ENCODE measurements at places on chromosomes 12 and 14.

GRCh38 chr12:41254004-41254914 lies 66.1 kb downstream of the PDZRN4 start:
- no peak for DNase-seq

GRCh38 chr12:15208871-15209656 lies 12.2 kb downstream of the RERG start:
- no peak for DNase-seq

DNA sequence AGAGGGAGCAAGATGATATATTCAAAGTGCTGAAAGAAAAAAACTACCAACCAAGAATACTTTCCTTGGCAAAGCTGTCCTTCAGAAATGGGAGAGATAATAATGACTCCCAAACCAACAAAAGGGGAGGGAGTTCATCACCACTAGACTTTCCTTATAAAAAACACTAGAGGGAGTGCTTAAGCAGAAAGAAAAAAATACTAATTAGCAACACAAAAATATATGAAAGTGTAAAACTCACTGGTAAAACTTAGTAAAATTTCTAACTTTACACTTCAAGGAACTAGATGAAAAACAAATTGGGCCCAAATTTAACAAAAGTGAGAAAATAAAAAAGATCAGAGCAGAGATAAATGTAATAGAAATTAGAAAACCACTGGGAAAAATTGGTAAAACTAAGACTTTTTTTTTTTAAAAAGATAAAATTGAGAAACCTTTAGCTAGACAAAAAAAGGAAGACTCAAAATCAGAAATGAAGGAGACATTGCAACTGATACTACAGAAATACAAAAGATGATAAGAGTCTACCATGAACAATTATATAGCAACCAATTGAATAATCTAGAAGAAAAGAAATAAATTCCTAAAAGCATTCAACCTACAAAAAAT lies 60.4 kb upstream of the FAR2 start:
- DNase-seq = no peak

GRCh38 chr14:99870617-99871016 lies 77.4 kb downstream of the EML1 start:
- DNase-seq = no peak

DNA sequence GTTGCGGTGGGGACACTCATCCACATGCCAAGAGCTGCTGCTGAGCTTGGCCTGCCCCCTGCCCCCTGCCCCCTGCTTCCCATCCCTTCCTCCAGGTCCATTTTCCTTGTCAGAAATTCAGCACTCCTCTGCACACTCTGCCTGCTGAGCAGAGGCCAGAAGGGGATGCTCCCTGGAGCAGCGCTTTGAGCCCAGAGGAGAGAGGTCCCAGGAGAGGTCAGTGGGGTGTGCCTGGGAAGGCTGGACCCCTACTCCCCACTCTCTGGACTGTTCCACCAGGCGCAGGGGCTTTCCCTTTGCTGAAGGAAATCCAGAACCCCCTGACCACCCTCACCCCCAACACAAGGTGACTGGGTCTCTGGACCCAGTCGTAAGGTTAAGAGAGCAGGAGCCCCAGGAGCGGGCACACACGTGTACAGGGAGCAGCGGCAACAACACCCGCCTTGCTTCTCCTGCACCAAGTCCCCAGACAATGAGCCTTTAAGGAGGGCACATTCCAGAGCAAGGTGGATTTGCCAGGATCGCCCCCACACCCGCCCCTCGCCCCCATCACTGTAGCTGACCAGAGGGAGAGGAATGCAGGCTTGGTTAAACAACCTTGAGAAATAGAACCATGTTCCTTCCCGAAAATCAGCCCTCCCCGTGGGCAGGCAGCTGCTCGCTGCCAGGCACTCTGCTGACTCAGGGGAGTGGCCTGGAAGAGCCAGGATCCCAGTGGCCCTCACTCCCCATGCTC lies 30.7 kb downstream of the ISCA2 start:
- DNase-seq = no peak

GRCh38 chr12:52305921-52306705 lies 14.8 kb upstream of the KRT81 start:
- no peak for DNase-seq

DNA sequence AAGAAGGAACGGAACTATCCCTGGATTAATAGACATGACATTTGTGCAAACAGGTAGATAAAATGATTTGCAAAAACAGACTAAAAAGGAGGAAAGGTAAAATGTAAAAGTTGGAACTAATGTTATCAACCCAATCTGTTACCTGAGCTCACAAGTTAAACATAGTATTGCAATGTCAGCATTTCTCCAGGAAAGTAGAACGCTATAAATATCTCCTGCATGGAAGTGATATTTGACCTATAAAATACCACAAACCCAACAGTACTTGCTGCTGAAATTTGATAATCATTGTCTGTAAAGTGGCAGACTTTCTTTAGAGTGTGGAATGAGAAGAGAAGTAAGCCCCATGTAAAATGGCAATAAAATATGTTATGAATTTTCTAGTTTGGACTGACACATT lies 1435.7 kb downstream of the LRFN5 start:
- no peak for DNase-seq

DNA sequence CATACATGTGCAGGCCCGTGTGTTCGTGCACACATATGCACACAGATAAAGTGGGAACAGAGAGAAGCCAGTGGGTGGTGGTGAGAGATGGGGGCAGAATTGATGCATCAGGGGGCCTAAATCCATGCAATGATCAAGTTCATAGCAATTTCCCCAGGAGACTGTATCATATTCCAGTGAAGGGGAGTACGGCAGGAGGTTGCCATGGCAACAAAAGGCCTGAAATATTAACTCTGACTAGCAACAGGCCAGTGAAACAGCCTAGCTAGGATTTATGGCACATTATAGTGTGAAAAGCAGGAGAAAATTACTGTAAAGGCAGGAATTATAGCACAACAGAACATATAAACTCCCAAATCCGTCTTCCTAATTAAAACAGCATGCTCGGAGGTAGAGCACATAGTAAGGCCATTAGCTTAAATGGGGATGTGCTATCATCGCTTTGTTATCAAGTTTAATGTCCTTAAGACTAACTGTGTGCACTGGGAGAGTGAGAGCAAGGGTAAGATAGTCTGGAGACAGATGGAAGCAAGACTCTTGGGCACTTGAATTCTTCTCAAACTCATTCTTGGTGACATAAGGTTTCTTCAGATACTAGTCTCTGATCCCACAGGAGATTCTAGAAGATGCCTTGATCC lies 806.3 kb downstream of the DIO2 start:
- no peak for DNase-seq

DNA sequence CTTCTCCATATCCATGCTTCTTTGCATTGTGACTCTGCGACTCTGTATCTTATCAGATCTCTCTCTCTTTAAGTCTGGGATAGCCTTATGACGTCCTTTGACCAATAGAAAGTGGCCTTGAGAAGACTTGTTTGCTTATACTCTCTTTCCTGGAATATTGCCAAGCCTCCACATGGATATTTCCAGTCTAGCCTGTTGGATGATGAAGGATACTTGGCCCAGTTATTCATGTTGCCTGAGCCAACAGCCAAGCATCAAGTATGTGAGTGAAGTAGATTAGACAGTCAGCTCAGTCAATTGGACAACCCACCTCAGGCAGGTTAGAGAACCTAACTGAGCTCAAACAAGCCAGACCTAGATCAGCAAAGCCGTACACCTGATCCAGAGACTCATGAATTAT lies 864.2 kb upstream of the MGAT4C start:
- no peak for DNase-seq

GRCh38 chr14:71932229-71932981 lies at the start of gene RGS6:
TSS of gene RGS6 (plus strand) at chr14:71932429.
- peak; percentile 1 for DNase-seq

GRCh38 chr12:83739607-83740006 lies 1052.9 kb downstream of the TMTC2 start:
- DNase-seq = no peak

DNA sequence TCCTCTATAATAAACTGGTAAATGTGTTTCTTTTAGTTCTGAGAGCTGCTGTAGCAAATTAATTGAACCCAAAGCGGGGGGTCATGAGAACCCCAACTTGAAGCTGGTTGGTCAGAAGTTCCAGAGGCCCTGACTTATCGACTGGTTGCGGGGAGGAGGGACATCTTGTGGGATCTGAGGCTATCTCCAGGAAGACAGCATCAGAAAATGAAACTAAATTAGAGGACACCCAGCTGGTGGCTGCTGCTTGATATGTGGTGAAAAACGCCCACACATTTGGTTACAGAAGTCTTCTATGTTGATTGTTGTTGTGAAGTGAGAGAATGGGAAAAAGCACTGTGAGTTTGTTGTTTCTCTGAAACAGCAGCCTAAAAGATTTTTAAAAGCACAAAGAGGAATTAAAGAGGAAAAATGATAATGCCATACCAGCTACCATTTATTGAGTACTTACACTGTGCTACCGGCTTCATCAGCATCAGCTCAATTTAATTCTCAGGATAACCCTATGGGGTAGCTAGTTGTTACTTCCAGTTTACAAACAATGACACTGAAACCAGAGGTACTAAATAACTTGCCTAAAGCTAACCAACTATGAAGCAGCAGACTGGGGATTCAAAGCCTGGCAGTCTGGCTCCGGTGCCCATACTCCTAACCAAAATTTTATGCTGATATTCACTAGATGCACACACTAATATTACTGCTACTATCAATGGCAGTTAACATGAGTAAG lies 24.3 kb downstream of the DDX24 start:
- DNase-seq = no peak

- no peak for DNase-seq
Observed at GRCh38 chr12:8040791-8041190, 8.3 kb downstream of the FOXJ2 start.

GRCh38 chr14:60420050-60420449 lies 65.8 kb downstream of the C14orf39 start:
- no peak for DNase-seq

DNA sequence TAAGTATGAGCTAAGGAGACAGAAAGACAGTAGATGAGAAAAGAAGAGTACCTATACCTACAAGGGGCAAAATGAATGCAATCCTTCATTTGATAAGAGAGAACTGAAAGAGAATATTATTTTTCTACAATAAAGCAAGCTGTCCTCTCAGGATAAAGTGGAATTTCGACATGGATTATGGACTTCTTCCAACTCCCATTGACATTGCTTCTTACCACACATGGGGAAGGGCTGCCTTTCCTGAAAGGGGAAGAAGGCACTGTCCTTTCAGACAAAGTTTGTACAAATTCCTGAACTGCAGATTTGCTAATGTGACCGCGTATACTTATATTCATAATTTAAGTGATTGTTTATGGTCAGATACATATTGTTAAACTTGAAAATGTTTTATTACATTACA lies 4.3 kb upstream of the HEBP1 start:
- DNase-seq = no peak

DNA sequence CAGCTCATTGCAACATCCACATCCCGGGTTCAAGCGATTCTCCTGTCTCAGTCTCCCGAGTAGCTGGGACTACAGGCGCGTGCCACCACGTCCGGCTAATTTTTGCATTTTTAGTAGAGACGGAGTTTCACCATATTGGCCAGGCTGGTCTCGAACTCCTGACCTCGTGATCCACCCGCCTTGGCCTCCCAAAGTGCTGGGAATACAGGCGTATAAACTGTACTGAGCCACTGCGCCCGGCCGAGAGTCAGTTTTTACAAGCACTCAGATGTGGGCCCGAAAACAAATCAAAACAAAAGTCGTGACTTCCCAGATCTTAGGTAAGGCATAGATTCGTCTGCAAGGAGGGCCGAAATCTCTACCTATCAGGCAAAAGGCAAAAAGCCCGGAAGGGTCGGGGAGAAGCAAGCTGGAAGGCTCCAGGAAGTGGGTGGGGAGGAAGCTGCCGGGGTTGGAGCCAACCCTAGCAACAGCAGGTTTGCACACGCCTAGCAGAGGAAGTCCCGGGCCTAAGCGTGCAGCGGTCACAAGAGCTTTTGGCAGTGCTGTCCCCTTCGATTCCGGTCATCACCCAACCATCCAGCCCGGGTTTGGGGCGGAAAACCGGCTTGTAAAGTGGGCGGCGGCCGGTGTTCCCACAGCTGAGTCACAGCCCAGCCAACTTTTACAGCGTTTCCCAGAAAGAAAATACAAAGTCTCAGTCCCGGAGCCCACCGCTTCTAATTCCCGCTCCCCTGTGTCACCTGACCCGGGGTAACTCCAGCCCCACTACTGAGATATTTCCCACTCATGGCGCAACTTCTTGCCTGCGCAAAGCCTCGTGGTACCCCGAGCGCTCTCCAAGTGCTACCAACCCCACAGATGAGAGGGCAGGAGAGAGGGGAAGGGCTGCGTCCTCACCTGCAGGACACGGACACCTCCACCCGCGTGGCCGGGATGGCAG lies 583 bp downstream of the CPNE8 start:
- peak; percentile 25 for DNase-seq

GRCh38 chr12:79747274-79747673 lies 56.5 kb upstream of the PAWR start:
- no peak for DNase-seq

GRCh38 chr12:8946733-8947132 lies 2.7 kb downstream of the M6PR start:
- no peak for DNase-seq

- no peak for DNase-seq
Observed at GRCh38 chr12:65123435-65124063, 2.4 kb upstream of the WIF1 start.

- no peak for DNase-seq
Observed at GRCh38 chr12:6315704-6316597, 5.5 kb downstream of the PLEKHG6 start.

DNA sequence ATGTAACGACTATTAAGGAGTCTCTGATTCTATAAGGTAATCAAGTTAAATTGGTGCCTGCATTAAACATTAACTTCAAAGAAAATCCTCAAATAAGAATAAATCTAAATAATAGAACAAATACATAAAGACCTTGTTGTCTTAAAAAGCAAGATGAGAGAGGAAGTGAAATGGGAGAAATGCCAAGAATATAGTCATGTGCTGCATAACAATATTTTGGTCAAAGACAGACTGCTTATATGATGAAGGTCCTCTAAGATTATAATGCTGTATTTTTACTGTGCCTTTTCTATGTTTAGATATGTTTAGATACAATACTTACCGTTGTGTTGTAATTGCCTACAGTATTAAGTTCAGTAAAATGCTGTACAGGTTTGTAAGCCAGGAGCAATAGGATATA lies 213.6 kb downstream of the C12orf42 start:
- no peak for DNase-seq

GRCh38 chr14:105153739-105154475 lies 14.7 kb downstream of the JAG2 start:
- DNase-seq = no peak

DNA sequence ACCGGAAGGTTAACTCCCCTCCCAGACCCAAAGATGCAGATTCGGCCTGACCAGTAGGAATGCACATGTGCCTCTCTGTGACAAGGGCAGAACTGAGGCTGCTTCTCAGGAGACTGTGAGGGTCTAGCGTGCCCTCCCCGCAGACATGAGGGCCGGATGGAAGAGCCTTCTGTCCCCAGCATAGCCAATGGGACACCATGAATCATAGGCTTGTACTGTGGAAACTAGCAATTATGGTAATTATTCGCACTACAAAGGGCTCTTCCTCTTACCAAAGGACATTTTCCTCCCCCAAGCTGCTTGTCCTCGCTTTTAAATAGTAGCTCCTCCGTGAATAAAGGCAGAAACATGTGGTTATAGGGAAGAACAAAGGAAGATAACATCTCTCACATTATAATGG lies 6.2 kb downstream of the COA8 start:
- no peak for DNase-seq

GRCh38 chr14:100470523-100470897 lies 116.7 kb downstream of the BEGAIN start:
- DNase-seq = no peak

- DNase-seq = no peak
Observed at GRCh38 chr14:22194664-22195063, 394.4 kb downstream of the DAD1 start.
